EL (cell line): ENCODE measurements at places on chromosomes 6 and 20.

GRCh38 chr20:46977909-46978588 is 83.4 kb downstream of the EYA2 start:
- DNase-seq = no peak

DNA sequence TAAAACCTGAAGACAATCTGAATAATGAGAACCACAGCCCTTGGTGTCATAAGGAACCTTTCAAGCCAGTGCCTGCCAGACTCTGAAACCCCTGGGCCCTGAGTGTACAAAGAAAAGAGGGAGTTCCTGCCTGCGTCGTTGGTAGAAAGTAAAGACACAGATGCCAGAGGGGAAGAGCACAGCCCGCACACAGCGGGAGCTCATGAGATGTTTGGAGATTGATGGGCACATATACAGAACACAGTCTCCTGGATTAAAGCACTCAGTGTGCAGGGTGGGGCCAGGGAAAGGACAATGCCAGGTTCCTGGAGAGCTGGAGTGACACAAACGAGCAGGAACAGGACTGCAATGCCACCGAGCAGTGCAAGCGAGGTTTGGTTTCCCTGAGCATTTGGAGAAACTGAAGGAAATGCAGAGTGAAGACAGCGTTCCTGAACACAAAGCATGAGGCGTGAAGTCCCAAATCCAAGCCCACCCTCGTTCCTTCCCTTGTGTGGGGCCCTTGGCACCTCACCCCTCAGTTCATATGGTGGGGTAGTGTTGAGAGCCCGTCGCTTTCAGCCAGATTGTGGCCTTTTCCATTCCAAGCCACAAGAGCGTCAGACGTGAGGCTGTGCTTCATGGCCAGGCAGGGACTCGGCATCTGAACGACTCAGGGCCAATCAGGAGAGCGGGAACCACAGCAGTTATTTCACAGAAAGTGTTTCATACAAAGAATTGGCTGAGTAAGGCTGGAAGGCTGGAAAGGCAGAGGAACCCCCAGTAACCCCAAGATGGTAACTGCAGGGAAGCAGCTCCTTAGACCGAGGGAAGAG is 41.0 kb upstream of the RPS6KA2 start:
- DNase-seq = peak; percentile 14

- DNase-seq = no peak
Observed at GRCh38 chr6:15993716-15994228, 135.1 kb upstream of the MYLIP start.

DNA sequence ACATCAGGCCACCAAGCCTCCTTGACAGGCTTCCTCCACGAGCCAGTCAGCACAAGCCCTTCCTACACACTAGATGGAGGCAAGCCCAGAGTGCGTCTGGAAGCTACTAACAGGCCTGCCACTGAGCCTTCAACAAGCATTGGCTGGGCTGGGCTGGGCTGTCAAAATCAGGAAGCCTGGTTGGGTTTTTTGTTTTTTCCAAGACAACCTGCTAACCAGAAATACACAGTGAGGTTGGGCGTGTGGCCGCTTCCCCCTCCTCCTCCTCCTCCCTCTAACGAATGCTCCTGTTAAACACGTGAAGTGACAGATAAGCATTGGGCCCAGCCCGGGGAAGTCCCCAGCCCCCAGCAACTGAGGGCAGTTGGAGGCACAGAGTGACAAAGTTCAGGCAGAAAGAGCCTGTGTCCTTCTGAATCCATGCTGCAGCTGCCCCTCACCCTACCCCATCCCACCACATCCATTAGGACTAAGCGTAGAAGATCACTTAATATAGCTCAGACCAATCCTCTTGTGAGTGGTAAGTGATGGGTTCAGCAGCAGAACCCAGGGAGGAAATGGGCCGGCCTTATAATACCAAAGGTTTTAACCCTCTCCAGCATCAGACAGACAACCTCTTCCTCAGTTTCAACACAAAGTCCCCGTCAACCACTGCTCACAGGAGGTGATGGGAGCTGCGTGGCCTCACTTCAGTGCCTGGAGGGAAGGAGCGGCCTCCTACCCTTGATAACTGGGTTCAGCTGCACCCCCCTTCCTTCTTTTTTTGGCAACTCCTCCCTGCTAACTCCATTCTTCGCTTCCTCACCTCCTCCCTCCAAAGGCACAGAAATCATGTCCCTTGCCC is 1.1 kb downstream of the NFATC2 start:
- DNase-seq = no peak

- DNase-seq = peak; percentile 54
Observed at GRCh38 chr20:2890742-2891141, 17.5 kb downstream of the PTPRA start.

DNA sequence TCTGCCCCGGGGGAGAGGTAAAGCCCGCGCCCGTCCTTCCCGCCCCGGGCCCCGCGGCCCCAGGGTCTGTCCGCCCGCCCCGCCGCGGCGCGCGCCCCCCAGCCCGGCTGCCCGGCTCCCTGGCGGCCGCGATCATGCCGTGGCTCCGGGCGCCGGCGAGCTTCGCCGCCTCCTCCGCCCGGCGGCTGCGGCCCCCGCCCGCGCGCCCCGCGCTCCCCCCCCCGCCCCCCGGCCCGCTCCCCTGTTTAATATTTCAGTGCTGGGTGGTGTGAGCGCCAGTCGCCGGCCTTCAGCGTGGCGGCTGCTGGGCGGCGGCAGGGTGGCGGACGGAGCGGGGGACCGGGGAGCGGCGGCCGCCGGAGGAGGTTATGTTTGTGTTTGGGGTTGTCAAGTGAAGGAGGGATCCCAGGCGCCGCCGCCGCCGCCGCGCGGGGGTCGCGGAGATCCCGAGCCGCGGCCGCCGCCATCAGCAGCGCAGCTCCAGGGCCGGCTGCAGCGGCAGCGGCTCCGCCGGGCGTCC is at the start of gene HIVEP1:
Gene HIVEP1, plus strand, starts transcription at position 275 of the 520 bp plus-strand sequence. CDS start 3,317 bp downstream, outside the sequence.
- no peak for DNase-seq

GRCh38 chr6:153096792-153097191 is 34.3 kb downstream of the RGS17 start:
- no peak for DNase-seq

- no peak for DNase-seq
Observed at GRCh38 chr6:70409216-70409615, 4.1 kb upstream of the FAM135A start.

DNA sequence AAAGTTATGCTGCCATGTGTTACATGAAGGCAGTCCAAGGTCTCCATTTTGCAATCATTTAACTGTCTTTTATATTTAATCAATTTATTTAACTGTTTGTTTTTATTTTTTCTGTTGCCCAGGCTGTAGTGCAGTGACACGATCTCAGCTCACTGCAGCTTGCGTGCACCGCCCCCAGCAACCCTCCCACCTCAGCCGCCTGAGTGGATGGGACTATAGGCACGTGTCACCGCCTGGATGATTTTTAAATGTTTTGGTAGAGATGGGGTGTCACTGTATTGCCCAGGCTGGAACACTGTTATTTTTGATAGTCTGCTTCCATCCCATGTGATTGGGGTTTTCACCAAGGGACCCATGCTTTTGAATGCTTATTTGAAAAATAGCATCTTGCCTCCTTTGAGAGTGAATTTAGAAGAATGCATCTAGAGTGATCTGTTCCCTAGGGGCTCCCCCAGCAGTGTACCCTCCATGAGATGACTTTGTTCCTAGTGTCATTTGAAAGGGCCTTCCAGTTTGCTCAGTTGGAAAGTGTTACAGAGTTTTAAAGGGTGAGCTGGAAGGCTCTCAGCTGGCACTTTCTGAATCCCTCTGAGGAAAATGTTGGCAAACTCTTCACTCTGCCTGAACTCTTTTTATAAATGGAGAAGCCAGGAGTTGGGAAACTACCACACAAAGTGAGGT is 143.4 kb downstream of the JARID2 start:
- no peak for DNase-seq

GRCh38 chr6:11705069-11705468 is 73.5 kb downstream of the ADTRP start:
- DNase-seq = no peak

GRCh38 chr20:62999580-62999979 is 7.2 kb downstream of the BHLHE23 start:
- no peak for DNase-seq

- DNase-seq = peak; percentile 17
Observed at GRCh38 chr6:105545228-105545920, 142.5 kb upstream of the PREP start.

- no peak for DNase-seq
Observed at GRCh38 chr6:108767418-108768165, 80.6 kb upstream of the ARMC2 start.

- DNase-seq = peak; percentile 26
Observed at GRCh38 chr6:138765896-138766655, 7.5 kb upstream of the CCDC28A start.

- no peak for DNase-seq
Observed at GRCh38 chr20:22232923-22233322, 351.4 kb downstream of the FOXA2 start.

DNA sequence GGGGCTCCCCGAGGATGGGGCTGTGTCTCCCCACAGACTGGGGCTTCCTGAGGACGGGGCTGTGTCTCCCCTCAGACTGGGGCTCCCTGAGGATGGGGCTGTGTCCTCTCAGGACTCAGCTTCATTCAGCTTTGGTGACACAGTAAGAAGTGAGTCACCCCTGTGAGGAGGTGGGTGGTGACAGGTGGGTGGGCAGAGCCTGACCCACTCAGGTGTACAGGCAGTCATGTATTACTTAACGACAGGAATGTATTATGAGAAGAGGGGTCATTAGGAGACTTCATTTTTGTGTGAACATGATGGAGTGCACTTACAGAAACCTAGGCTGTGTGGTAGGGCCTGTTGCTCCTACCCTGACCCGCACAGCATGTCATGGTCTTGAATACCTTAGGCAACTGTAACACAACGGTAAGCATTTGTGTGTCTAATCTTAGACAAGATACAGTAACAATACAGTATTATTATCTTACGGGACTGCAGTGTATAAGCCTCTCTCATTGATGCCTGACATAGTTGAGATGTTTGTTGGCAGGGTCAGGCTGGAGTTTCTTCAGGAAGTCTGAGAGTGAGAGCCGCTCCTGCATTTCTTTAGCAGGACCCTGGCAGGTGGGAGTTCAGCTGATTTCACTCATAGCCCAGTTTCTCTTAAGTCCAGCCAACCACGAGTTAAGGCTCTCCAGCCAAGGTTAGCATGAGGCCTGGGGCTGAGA is 10.9 kb upstream of the PGC start:
- no peak for DNase-seq

GRCh38 chr6:12361042-12361765 is 71.0 kb downstream of the EDN1 start:
- DNase-seq = no peak

DNA sequence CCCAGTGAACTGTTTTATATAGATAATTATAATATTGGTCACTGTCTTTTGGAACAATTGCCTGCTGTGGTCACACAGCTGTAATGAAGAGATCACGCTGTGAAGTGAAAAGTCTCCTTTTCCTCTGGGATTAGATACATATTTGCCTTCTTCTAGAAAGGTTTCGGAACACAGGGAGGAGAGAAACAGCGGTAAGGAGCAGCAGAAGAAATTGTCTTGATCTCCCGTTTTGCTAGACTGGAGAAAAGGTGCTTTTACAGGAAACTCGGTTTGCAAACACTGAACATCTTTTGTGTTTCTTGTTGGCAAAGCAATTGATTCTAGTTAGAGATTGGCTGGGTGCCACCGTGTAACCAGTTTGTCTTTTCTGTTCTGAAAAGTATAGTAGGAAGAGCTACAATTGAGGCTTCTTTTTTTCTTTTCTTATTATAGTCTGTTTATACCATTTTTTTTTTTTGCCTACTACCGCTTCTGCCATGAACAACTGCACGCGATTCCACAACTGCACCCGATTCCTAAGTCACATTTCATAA is 404.1 kb upstream of the ID4 start:
- DNase-seq = no peak

- no peak for DNase-seq
Observed at GRCh38 chr6:138017166-138017757, 90.0 kb downstream of the PERP start.

- DNase-seq = no peak
Observed at GRCh38 chr6:101490857-101491256, 97.3 kb downstream of the GRIK2 start.

DNA sequence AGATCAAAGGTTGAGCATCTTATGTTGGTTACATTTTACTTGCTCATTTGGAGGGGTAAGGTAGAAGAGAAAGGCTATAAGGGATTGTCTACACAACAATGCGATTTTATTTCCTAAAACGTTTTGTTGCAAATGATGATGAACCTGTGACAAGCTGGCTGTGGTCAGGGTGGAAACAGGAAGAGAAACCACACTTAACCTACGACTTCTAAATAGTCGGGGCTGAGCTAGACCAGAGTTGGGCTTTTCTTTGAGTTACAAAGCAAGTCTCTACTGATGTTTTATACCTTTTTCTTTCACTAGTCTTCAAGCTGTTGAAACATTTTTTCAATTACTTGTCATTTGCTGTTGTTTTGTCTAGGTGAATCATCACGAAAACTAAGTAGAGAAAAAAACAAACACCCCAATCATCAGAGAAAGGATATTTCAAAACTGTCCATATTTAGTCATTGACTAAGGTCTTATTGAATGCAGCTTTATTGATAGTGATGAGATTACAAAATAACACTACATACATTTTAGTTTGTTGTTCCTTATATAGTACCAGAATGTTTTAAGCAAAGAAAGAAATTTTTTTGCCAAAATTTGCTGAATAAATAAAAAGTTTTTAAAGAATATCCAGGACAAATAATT is 18.0 kb downstream of the KLHL31 start:
- DNase-seq = no peak

DNA sequence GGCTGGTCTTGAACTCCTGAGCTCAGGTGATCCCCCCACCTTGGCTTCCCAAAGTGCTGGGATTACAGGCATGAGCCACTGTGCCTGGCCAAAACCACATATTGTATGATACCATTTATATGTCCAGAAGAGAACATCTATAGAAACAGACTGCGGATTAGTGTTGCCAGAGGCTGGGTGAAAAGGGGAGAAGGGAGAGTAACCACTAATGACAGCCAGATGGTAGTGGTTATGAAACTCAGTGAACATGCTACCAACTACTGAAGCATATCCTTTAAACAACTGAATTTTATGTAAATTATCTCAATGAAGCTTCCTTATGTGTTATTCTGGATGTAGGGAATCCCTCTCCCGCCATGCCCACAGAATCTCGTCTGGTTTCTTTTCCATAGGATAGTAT is 15.7 kb downstream of the SLC23A2 start:
- no peak for DNase-seq

GRCh38 chr20:37353285-37353849 is 7.4 kb downstream of the SRC start:
- no peak for DNase-seq

DNA sequence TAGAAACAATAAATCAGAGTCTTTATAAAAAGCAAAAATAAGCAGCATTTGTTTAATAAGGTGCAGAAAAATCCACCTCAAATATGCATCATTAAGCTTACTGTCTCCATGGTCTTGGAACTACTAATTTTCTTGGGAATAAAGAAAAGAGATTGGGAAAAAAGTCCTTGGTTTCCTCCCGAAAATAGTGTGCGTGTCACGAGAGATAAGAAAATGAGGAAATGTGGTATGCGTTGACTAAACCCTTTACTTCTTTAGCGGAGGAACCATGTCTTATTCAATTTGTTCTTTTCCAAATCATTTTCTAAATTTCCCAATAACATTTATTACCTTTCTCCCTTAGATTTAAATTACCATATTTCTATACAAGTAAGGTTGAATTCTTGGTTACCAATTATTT is 54.1 kb upstream of the HBS1L start:
- no peak for DNase-seq

GRCh38 chr20:8388141-8388540 is 256.1 kb downstream of the PLCB1 start:
- DNase-seq = peak; percentile 55
